BJ (cell line): ENCODE measurements at places on chromosomes 11 and 22.
A peak's percentile ranks its signal among the peaks of the same experiment; 100 is the strongest.

GRCh38 chr11:76119779-76120178 is 86.5 kb downstream of the WNT11 start:
- DNase-seq: no peak

DNA sequence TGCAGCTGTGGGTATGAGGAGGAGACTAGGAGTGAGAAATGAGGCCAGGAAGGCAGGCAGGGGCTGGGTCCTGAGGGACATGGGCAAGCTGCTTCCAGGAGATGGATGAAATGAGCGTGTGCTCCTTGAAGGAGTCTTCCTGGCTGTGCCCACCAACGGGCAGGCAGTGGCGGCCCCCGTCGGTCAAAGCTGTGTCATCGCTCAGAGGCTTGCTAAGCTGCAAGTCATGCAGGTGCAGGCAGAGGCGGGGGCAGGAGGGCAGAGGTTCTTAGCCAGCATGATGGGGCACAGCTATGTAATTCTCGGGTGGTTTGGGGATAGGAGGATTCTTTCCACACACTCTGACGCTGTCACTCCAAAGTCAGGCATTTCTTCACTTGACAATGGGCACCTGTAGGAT is 12.5 kb upstream of the PEX26 start:
- no peak for DNase-seq

DNA sequence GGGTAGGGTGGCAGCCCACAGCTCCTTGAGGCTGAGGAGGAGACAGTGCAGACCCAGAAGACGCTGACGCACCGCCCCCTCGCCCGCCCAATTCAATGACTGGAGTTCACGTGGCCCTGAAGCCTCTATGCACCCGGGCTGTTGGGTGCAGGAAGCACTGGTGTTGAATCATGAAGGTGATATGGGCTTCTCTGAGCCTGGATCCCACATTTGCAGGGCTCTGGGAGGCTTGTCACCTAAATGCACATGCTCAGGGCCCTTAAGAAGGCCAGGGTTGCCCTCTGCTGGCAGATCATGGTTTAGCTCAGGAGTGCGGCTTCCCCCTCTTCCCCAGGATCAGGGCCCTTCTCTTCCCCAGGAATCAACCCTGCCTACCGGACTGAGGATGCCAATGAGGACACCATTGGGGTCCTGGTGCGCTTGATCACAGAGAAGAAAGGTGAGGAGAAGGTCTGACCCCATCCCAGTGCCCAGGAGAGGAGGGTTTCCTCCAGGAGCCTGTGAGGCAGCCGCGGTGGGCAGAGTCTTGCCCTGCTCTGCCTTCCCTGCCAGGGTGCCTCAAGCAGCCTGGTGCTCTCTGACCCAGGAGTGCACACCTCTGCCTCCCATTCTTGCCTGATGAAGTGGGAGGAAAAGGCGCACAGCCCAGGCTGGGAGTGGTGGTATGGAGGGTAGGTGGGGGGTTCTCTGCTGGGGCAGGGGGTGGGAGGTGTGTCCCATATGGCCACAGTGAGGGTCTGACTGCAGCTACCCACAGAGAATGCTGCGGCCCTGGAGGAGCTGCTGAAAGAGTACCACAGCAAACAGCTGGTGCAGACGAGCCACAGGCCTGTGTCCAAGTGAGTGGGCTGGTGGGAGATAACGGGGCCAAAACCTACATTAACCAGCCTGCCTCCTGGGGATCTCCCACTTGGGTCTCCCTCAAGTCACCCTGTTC is 17.5 kb downstream of the RELT start:
- no peak for DNase-seq

GRCh38 chr11:121520243-121521144 is 67.7 kb upstream of the SORL1-AS1 start:
- DNase-seq: peak; percentile 81

GRCh38 chr22:48772286-48772907 is 1055.3 kb downstream of the BRD1 start:
- no peak for DNase-seq

DNA sequence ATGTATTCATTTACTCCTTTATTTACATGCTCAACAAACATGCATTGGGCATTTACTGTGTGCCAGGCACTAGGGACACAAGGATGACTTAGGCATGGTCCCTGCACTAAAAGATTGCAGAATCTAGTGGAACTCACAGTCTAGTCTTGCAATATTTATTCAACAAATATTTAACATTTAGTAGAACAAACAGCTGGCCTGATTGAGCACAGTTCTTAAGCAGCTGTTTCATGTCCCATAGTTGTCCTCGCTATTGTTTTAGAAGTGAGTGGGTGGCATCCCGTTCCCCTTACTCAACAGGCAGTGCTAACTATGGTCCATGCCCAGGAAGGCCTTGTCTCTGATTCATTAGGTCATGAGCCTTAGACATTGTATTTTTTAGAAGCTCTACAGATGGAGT is 459.9 kb upstream of the CADM1 start:
- no peak for DNase-seq

DNA sequence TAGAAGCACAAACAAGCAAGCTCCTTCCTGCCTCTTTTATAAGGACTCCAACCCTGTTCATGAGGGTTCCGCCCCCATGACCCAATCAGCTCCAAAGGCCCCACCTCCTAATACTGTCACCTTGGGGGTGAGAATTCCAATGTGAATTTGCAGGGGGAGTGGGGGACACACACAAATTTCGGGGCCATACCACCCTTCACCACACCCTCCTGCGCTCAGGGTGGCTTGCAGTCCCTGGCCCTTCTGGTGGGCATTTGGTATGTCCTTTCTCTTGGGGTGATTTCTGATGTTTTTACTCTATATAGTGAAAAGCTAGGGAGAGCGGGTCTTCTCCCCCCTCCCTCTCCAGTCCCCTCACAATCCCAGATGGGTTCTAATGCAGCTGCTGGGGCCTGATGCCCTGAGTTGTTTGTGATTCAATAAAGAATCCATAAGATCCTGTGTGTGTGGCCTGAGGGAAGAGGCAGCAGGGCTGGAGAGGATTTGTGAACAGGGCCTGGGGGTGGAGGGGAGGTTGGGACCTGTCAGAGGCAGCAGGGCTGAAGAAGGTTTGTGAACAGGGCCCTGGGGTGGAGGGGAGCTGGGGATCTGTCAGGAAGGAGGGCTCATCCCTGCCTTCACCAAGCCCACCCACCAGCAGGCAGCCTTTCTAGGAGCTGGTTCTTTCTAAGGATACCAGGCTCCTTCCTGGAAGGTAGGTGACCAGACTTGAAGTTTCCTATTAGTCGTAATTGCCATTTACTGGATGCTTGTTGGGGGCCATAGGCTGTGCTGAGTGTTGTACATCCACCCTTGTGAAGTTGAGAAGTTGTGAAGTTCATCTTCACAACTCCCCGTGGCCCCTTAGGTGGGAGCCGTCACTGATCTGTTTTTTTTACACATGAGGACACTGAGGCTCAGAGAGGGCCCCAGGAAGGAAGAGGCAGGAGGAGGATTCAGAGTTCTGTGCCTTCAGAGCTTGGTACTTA is 7.9 kb downstream of the SLC35C1 start:
- DNase-seq: no peak

DNA sequence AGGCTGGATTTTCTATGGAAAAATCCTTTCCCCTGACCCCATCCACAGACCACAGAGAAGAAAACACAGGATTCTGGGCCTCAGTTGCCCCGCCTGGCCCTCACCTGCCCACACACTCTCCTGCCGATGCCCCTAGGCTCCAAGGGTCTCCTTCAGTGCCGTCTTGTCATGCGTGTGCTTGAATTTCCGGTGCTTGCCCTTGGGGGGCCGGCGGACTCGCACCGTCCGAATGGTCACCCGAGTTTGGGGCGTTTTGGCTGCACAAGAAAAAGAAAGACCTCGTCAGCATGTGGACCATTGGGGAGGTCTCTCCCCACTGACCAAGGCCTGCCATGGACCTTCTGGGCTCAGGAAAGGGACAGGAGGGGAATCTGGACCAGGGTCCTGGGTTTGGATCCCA is 19.2 kb downstream of the PDGFB start:
- no peak for DNase-seq

GRCh38 chr11:88631497-88631896 is 294.0 kb upstream of the CTSC start:
- DNase-seq: no peak

DNA sequence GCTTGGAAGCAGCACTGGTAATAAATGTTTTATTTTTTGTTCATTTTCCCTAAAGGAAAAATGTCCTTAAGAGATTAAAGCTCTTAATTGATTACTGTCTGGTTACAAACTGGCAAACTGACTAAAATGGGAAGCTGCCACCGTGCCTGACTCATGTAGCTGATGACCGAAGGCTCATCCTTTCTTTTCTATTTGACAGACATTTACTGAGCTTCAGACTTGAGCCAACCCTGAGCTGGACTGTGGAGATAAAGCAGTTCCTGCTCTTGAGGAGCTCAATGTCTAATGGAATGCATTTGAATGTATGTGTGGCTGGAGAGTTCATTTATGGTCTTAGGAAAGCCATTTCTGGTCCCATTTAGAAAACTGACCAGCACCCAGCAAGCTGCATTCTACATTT is 91.3 kb downstream of the RNF169 start:
- DNase-seq: no peak

GRCh38 chr22:30885001-30885366 is 83.6 kb downstream of the MORC2 start:
- DNase-seq: no peak
